ENCODE measurements at places on chromosomes 16 and 17.
A peak's percentile ranks its signal among the peaks of the same experiment; 100 is the strongest.

DNA sequence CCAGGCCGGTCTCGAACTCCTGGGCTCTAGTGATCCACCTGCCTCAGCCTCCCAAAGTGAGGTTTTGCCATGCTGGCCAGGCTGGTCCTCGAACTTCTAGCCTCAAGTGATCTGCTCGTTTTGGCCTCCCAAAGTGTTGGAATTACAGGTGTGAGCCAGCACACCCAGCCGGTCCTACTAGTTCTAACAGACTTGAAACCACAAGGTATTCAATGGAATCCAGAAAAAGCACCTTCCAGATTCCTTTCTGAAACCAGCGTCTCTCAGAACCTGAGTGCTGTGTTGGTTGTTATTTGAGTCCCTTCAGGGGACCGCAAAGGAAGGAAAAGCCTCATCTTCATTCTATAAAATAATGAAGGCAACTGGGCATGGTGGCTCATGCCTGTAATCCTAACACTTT lies 4.1 kb downstream of the KRABD2 start:
- no peak for DNase-seq

- no peak for DNase-seq
Measured at GRCh38 chr16:83365166-83365565, 442.6 kb upstream of the HSBP1 start.

DNA sequence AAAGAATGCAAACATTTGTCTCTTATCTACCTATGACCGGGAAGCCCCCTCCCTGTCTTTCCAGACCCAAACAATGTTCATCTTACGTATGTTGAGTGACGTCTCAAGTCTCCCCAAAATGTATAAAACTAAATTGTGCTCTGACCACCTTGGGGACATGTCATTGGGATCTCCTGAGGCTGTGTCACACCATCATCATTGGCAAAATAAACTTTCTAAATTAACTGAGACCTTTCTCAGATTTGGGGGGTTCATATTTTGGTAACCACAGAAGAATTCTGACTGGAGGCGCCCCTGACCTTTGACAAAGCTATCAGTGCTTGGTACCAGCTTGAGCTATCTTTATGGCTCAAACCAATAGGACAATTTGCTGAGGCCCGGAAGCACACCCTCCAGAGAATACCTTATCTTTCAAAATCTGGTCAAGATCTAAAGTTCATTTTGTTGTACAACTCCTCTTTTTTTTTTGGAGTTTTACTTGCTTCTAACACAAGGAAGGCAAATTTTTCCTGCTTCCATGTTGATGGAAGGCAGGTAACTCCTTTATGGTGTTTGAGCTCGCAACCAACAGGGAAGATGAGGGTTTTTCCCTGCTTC lies 2.5 kb upstream of the LDHD start:
- no peak for DNase-seq

- DNase-seq = no peak
Measured at GRCh38 chr17:6868582-6868981, 37.1 kb upstream of the TEKT1 start.

DNA sequence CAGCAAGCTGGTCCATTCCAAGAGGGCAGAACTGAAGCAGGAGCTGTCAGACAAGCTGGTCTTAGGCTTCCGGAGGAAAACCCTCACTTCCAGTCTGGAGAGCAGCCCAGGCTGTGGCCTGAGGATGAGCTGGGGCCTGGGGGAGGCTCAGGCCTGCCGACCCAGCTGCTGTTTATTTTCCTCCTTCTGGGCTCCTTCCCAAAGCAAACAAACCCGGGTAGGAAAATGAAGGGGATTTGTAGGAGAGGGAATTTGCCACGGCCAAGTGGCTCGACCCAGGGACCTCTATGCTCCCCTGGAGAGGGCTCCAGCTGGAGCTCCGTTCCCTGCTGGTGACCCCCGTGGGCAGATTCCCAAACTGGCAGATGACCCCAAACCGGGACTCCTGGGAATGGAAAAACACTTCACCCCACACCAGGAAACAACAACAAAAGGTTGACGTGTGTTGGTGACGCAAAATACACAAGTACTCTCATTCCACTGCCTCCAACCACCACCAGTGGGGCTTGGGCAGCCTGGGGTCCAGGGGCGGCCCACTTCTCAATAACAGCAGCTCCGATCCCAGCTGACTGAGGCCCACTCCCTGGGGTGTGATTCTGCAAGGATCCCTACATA lies 8.8 kb downstream of the JUP start:
- DNase-seq = no peak

DNA sequence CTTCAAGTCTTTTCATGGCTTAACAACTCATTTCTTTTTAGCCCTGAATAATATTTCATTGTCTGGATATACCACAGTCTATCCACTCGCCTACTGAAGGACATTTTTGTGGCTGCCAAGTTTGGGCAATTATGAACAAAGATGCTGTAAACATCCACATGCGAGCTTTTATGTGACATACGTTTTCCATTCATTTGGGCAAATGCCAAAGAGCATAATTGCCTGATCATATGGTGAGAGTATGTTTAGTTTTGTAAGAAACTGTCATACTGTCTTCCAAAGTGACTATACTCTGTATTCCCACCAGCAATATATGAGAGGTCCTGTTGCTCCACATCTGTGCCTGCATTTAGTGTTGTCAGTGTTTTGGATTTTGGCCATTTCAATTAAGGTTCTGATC lies 81.3 kb downstream of the ELAC2 start:
- no peak for DNase-seq

GRCh38 chr17:50661795-50662391 lies 27.2 kb downstream of the ABCC3 start:
- DNase-seq = peak; percentile 32

DNA sequence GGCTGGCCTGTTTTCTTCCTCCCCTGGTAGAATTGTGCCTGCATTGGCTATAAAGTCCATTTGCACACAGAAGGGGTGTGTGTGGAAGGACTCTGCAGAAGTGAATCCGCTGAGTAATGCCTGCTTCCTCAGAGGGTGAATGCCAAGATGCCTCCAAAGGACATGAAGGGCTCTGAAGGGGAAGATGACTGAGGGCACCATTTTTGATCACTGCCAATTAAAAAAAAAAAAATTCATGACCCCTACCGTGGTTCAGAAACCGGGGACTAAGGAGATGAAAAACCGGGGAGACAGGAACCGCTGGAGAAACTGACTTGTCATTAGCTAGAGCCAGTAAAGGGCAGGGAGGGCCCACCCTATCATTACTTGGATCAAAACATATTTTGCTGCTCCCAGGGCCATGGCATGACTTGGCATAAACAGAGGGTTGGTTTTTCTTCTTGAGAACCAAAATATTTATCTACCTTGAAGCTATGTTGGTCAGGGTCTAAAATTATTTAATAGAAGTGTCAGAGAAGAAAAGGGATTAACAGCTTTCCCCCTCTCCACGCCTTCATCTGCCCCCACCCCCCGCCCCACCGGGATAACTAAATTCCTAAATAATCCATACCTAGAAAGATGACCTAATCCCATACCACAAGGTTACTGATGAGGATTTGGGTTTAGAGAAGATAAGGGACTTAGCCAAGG lies 3.6 kb upstream of the USP7 start:
- no peak for DNase-seq

DNA sequence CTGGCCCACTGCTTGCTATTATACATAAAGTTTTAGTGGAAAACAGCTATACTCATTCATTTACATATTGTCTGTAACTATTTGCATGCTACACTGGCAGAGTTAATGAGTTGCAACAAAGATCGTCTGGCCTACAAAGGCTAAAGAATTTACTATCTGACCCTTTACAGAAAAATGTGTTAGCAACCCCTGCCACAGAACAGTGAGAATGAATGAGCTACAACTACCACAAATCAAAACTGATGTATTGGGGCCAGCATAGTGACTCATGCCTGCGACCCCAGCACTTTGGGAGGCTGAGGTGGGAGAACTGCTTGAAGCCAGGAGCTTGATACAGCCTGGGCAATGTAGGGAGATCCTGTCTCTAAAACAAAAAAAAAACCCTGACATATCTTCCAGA lies 92.7 kb downstream of the MYH11 start:
- DNase-seq = no peak

DNA sequence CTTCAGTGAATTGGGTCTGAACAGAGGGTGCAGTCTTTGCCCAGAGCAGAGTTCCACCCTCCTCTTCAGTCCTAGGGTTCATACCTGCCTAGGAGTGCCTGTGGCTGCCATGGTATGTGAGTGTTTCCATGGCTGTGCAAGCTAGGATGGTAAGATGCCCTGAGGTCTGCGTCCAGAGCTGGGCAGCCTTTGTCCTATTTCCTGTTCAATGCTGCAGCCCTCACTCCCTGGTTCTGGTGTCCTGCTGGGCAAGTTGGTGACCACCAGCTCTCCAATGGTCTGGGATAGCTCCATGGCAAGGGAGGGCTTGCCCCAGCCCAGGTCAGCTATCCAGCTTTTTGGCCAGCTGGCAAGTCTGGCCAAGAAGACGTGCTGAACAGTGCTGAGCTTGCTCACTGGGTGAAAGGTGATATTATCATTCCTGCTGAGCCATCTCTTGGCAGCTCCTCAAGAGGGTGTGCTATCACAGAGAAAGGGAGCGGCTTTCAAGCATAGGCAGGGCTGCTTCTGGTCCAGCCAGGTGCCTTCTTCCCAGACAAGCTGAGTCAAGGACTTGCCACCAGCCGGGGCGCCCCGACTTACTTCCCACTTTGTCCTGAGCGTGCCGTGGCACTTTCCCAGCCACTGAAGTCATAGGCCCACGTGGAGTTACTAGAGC lies 13.0 kb upstream of the NFATC3 start:
- no peak for DNase-seq

- DNase-seq = no peak
Measured at GRCh38 chr16:30406795-30407101, 658 bp upstream of the ZNF771 start.

DNA sequence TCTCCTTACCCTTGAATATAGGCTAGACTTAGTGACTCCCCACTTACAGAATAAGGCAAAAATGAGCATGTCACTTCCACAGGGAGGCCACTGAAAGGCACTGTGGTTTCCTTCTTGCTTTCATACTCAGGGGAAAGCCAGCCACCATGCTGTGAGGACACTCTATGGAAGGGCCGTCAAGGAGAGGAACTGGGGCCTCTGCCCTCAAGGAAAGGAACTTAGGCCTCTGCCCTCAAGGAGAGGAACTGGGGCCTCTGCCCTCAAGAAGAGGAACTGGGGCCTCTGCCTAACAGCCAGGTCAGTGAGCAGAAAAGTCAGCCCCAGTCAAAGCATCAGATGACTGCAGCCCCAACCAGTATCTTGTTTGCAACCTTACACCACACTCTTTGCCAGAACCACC lies 30.1 kb downstream of the VPS35 start:
- DNase-seq = no peak

DNA sequence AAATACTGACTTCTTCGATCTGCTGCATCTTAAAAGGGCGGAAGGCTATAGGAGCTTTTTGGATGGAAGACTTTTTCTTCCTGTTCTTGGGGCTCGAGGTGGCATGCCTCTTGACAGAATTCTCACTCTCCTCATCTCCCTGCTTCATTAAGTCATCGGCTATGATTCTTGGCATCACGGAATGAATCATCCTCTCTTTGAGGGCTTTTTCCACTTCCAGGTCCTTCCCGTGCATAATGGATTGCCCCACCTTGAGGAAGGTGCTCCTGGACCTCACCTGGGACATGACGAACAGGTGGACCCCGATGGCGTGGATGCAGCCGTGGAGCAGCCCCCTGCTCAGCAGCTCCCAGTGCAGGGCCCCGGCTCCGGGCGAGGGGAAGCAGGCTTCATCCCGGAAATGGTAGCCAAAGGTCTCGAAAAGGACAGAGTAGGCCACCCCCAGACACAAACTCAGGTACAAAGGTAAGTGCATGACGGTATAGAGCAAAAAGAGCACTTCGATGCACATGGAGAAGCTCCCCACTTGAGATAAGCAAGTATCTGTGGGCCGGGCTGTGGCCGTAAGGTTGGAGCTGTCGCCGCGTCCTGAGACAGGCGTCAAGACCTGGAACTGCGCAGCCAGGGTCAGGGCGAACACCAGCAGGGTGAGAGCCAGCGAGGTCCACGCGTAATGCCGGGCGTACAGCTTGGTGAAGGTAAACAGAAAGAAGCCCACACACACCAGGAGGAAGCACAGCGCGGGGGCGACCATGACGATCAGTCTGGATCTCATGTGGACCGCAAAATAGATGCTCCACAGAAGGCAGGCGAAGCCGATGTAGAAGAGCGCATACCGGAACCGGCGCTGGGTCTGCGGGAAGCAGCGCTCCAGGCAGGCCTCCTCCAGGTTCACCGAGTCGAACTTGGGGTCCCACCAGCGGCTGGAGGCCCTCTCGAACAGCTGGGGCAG lies 1.7 kb downstream of the ADCY9 start:
- no peak for DNase-seq

DNA sequence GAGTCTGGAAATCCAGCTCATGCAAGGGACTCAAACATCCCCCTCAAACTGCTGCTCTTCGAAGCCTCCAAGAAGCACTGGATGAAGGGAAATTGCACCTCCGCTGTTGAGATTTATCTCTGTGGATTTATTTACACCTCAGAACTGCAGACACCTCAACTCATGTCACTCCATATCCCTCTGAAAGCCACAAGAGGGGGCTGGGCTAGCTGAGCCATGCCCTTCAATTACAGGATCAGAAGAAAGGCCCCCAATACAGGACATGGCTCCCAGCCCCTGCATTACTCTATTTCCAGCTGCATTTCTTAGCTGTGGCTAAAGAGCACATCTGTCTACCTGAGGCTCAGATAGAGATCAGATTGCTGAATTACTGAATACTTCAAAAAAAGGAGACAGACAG lies 103.1 kb upstream of the DYNLRB2 start:
- DNase-seq = no peak

DNA sequence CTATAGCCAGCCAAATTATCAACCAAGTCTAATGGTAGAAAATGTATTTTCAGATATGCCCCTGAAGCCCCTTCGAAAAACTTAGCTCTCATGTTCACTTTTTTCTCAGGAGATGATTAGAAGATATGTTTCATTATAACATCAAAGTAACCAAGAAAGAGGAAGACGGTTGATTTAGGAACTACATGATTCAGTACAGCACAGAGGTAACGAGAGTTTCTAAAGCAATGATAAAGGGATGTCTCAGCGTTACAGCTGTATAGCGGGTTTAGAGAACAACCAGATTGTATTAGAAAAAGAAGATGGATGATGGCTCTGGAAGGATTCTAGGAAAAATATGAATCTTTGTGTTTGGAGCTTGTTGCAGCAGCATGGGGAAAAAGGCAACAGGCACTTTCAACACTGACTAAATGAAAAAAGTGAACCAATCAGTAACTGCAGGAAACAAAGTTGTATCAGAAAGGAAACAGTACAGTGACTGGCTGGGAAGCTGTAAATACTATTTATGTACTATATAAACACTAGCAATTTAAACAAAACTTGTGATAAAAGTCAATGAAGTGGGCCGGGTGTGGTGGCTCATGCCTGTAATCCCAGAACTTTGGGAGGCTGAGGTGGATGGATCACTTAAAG lies 21.5 kb downstream of the MBTD1 start:
- no peak for DNase-seq

GRCh38 chr16:88309908-88310265 lies 72.9 kb upstream of the ZNF469 start:
- no peak for DNase-seq

DNA sequence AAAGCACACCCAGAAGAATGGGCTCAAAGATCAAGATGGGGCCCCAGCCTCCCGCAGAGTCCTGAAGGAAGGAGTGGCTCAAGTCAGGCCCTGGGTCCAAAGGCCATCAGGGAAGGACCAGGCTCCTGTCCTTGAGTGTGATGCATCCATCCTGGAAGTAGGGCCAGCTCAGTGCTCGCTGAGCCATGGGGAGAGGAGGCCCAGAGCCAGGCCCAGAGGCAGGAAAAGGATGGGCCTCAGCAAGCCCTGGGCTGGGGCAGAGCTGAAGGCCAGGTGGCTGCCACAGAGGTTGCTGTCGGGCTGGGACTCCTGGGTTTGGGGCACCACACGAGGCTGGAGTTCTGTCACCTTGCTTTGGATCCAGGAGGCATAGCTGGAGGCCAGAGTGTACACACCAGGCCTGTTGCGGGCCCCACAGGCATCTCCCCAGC lies 3.7 kb downstream of the PRSS8 start:
- no peak for DNase-seq

- peak; percentile 38 for DNase-seq
Measured at GRCh38 chr16:4506450-4506849, 30.3 kb downstream of the HMOX2 start.
